ENCODE measurements at places on chromosomes 5 and 9. TPM values are rescaled to one million over a fixed set of nuclear protein-coding genes. Genes with fewer than 3 reads are reported as not detected.

The HABP4 gene
- total RNA-seq = 26.7 TPM

The GPR150 gene
- total RNA-seq = 0.21 TPM

The HSPB3 gene
- total RNA-seq = 0.54 TPM

The ZNF462 gene
- 36.8 TPM for total RNA-seq

The DMRTA1 gene
- 0.14 TPM for total RNA-seq

The DND1 gene
- 1.8 TPM for total RNA-seq

The CRB2 gene
- total RNA-seq = 0.34 TPM

The TEX48 gene
- total RNA-seq = not detected

The ANKRD55 gene
- total RNA-seq = 0.27 TPM

The SPINK13 gene
- total RNA-seq = not detected

The SPAAR gene
- total RNA-seq = not detected

The CDH9 gene
- not detected for total RNA-seq

The EIF4E1B gene
- not detected for total RNA-seq

The SLC4A9 gene
- total RNA-seq = 0.35 TPM

The ARL14EPL gene
- not detected for total RNA-seq

The TTC16 gene
- not detected for total RNA-seq

The TGFBI gene
- 131 TPM for total RNA-seq

The PCDHGB6 gene
- total RNA-seq = 2.5 TPM

The ATOSB gene
- total RNA-seq = 6.4 TPM

The TAS2R1 gene
- total RNA-seq = 0.82 TPM

The PCDHA10 gene
- total RNA-seq = 0.02 TPM

The PDE8B gene
- 1.9 TPM for total RNA-seq

The FAM221B gene
- not detected for total RNA-seq

The CDKN2A gene
- total RNA-seq = 46.6 TPM

The PRUNE2 gene
- total RNA-seq = 3.7 TPM

The PDLIM4 gene
- total RNA-seq = not detected

The DNAH5 gene
- total RNA-seq = 0.14 TPM

The ENG gene
- 0.53 TPM for total RNA-seq

The FOXD4L5 gene
- total RNA-seq = 0.25 TPM

The ASS1 gene
- 76.9 TPM for total RNA-seq

The LHX2 gene
- total RNA-seq = 2.6 TPM

The ACOT12 gene
- 1.4 TPM for total RNA-seq

The GRIA1 gene
- total RNA-seq = not detected

The GHR gene
- total RNA-seq = 0.54 TPM

The IFNA13 gene
- not detected for total RNA-seq

The MARVELD2 gene
- 50.3 TPM for total RNA-seq

The RIOK2 gene
- 36.3 TPM for total RNA-seq

The PKD2L2 gene
- not detected for total RNA-seq

The KIF20A gene
- total RNA-seq = 84.9 TPM

The MYOZ3 gene
- total RNA-seq = not detected

The LECT2 gene
- total RNA-seq = 0.70 TPM

The GBA2 gene
- 108 TPM for total RNA-seq

The HARS2 gene
- total RNA-seq = 38.6 TPM

The PCDHB15 gene
- not detected for total RNA-seq

The ADAMTS12 gene
- total RNA-seq = not detected

The TEK gene
- total RNA-seq = not detected

The SLC46A2 gene
- total RNA-seq = not detected
